ENCODE measurements at places on chromosomes 13 and 19.

- no peak for DNase-seq
Observed at GRCh38 chr13:40399756-40400155, 266.7 kb downstream of the FOXO1 start.

GRCh38 chr19:57708641-57709361 lies at the start of gene ZNF154:
Gene ZNF154 (minus strand): TSS chr19:57709204. CDS start chr19:57708971, 233 bp downstream.
- DNase-seq = peak; percentile 49

- no peak for DNase-seq
Observed at GRCh38 chr19:1041272-1041834, 1.4 kb downstream of the ABCA7 start.

GRCh38 chr13:37491661-37492060 lies 106.9 kb downstream of the POSTN start:
- no peak for DNase-seq

GRCh38 chr19:54405628-54406027 lies 9.6 kb upstream of the TTYH1 start:
- DNase-seq = no peak

All from activated T-cell treated with anti-CD3 and anti-CD28 coated beads, Interleukin-2, amount 50 U/mL, for 24 hours (primary cell).